NCI-H2029 treated with DMSO at 0.1 percent for 48 hours (cell line): ENCODE measurements at places on chromosomes 12 and 14.

- no peak for DNase-seq
Observed at GRCh38 chr14:105080161-105080560, 14.9 kb upstream of the GPR132 start.

DNA sequence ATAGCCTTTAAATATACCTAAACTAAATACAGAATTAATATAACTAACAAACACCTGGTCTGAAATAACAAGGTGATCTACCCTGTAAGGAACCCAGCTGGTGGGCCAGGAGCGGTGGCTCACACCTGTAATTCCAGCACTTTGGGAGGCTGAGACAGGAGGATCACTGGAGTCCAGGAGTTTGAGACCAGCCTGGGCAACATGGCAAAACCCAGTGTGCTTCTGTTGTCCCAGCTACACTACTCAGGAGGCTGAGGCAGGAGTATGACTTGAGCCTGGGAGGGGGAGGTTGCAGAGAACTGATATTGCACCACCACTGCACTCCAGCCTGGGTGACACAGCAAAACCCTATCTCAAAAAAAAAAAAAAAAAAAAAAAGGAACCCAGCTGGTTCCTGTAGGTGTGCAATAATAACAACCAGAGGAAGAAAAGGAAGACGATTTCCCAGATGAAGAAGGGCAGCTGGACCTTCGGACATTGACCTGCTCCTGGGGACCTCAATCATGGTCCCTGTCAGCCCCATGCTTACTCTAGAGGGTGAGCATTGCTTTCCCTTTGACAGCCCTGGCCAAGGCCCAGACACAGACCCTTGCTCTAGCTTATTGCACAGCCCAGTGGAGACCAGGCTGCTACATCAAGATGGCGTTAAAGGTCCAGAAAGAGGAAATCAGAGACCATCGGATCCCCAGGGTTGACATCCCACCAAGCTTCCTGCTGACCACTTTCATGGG, 5.4 kb downstream of the FOS start:
- DNase-seq = no peak

- no peak for DNase-seq
Observed at GRCh38 chr12:97112136-97112535, 205.1 kb downstream of the NEDD1 start.

GRCh38 chr12:59182191-59182590, 261.9 kb upstream of the LRIG3 start:
- DNase-seq = no peak

GRCh38 chr14:79411403-79412174, 799.7 kb downstream of the DIO2 start:
- no peak for DNase-seq

DNA sequence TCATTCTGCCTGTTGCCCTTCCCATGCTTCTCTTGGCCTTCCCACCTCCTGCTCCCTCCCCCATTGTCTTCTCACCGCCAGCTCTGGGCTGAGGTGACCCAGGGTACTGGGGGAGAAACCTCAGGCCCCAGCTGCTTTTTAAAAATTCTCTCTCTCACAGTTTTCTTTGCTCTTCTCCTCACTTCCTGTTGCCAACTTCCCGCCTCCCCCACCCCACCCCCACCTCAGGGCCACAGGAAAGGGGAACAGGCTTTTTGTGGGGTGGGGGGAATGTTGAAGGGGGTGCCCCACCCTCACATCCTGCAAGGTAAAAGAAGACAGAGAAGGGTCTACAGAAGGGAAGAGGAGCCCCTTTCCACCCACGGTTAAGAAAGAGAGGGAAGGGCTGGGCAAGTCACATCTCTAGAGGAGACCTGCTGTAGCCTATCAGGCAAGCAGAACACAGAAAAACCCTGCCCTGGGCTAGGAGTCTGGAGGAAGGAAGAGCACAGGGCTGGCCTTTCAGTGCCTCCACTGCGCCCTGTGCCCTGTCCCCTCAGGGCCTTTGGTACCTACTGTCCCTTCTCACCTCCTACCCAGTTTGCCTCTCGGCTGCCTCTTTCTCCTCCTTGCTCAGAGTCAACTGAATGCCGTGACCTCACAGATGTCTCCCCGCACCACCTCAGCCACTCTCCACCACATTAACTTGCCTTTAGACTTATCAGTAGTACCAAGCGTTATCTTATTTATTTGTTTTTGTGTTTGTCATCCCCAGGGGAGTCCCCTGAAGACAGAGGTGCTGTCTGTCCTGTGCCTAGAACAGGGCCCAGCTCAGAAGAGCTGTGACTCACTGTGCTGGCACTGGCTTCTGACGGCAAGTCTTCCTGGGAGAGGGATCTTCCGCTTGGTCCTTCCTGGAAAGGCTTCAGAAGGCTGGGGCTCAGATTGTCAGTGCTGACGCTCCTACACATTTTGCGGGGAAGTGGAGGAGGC, 1.7 kb downstream of the ARHGAP9 start:
- no peak for DNase-seq
